ENCODE measurements at places on chromosomes 3 and 15.

DNA sequence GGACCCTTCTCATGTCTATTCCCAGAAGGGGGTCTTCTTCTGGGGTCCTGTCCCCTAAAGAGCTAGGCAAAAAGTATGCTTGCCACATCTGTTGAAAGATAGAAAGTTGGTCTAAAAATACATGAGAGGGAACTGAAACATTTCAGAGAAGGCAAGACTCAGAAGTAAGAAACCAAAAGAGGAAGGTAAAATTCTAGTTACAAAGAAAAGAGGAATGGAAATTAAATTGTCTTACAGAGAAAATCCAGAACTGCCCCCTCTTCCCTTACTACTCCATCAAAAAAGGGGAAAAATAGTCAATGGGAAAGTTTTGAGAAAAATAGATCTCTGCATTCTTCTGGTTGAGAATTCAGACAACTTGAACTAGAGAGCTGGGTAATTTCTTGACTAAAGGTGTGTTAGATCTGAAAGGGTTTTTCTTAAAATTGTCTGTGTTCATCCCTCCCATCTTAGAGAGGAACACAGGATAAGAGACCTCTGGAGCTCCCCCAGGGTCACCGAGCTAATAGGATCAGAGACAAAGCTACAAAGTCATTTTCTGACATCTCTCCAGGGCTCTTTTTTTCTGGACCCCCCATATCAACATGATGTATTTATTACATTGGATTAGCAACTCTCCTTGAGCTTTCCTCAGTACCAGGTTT is 32.3 kb upstream of the CCR2 start:
- DNase-seq = no peak

DNA sequence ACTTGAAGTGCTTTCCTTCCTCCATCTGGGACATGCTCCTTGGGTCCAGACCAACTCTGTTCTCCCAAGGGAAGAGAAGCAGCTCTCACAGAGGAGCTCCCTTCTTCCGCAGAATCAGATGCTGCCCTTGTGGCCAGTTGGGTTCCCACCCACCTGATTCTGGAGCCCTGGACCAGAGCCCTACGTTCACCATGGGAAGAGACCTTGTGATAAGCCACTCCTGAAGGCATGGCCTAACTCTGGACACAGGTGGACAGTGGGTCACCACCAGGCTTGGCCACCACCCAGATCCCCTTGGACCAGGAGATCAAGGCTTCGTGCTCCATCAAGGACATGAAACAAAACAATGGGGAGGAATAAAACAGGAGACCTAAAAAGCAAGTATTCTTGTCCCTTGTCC is 172.2 kb downstream of the RPLP1 start:
- DNase-seq = no peak

- no peak for DNase-seq
Observed at GRCh38 chr3:187783098-187783497, 37.8 kb upstream of the BCL6 start.

DNA sequence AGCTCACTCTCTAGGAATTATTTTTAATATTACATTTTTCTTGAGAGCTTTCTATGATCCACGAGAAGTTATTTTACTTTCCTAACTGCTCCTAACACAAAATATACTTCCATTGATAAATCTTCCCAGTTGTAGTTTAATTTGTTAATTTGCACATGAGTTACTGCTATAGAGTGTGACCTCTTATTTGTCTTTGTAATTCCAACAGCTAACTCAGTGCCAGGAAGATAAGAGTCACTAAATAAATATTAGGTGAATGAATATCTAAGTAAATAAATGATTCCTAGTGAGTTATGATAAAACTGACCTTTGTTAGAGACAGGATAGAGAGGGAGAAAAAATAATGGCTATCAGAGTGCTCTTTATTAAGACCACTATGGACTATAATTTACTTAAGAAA is 319.9 kb downstream of the NAALADL2 start:
- no peak for DNase-seq

DNA sequence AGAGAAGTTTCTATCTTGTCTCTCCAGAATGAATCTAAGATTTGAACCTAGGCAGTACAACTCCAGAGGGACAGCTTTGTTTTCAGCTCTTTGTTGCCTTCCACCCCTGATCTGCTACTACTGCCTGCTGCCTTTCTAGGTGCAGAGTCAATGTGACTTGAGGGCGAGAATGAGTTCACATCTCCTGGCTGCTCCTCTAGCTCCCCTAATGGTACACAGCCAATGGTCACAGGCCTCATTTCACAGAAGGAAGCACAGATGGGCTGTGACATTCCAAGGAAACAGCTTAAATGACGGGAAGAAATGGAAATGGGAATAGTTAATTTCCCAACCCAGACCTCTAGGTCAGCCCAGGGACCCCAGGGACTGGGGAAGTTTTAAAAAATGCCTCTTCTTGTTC is 32.4 kb downstream of the FAM43A start:
- DNase-seq = no peak

GRCh38 chr3:49032646-49033304 is 3.6 kb upstream of the IMPDH2 start:
- DNase-seq = no peak

DNA sequence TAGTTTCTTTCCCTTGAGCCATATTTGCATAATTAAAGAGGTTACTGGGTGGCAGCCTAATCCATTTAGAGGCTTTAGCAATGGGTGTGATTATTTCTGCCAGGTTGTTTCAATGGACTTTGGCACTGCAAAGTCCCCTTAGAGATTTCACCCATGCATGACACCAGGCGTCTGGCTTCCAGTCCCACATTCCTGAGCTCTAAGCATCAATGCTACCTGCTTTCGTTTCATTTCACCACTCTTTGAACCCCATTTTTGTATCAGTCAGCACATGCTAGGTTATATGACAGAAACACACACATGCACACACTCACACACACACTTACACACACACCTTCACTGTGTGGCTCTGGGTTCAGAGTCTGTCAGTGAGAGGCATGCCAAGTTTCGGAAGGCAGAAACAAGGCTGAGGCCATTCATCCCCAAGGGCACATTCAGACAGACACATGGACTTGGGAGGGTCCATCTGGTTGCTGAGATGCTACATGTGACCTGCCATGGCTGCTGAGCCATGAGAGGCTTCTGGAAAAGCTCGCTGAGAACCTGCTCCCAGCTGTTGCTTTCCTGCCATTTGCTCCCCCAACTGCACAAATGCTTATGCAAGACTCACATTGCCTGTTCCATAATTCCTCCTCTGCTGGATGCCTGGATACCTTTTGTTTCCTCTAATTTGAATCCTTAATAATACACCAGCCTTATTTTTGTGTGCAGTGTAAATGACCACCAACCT is 354.1 kb downstream of the GABRG3 start:
- DNase-seq = no peak

Data from spinal cord (tissue), 10 donors.